Natural killer cell treated with Interleukin-12 subunit alpha and Interleukin-12 subunit beta and Interleukin-15 and Interleukin-18, amount 100 ng/mL, for 72 hours (primary cell): ENCODE measurements at places on chromosomes 16 and 17.

DNA sequence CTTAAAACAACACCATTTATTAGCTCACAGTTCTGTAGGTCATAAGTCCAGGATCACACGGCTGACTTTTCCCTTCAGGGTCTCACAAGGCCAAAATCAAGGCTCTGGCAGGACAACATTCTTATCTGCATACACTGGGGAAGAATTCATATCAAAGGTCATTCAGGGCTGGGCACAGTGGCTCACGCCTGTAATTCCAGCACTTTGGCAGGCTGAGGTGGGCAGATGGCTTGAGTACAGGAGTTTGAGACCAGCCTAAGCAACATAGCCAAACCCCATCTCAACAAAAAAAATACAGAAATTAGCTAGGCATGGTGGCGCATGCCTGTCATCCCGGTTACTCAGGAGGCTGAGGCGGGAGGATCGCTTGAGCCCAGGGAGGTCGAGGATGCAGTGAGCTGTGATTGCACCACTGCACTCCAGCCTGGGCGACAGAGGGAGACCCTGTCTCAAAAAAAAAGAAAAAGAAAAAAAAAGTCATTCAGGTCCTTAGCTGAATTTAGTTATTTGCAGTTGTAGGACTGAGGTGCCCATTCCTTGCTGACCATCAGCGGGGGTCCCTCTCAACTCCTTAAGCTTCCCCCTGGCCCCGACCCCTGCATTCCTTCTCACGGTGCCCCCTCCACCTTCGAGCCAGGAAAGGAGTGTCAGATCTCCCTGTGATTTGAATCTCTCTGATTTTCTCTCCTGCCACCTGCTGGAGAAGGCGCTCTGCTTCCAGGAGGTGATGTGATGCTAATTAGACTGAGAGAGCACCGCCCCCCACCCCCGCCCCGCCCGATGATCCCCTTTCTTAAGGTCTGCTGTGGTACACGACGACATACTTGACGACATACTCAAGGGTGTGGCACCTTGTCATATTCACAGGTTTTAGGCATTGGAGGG is 91.8 kb upstream of the CLEC18A start:
- DNase-seq = no peak

- DNase-seq = no peak
Measured at GRCh38 chr17:3802461-3803307, 1.7 kb upstream of the ITGAE start.

GRCh38 chr17:20315311-20315710 is 152.0 kb downstream of the LGALS9B start:
- no peak for DNase-seq

DNA sequence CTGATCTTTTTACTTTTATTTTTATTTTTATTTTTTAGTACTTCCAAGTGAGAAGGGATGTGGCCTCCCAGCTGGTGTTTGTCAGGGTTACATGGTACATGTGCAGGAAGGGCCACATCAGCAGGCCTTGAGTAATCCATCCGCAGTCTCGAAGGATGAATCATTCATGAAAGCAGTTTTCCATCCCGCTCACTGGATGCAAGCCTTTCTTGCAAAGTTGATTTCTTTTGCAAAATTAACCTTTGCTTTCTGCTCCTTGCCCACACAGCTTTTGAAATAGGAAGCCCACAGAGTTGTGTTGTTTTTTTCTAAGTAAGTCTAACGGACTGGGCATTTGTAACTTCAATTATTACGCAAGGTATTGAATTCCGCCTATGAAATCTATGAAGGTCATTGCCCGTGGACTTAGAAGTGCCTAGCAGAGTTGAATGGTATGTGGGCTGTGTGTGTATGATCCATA is 157.4 kb downstream of the PRKCA start:
- DNase-seq = no peak

DNA sequence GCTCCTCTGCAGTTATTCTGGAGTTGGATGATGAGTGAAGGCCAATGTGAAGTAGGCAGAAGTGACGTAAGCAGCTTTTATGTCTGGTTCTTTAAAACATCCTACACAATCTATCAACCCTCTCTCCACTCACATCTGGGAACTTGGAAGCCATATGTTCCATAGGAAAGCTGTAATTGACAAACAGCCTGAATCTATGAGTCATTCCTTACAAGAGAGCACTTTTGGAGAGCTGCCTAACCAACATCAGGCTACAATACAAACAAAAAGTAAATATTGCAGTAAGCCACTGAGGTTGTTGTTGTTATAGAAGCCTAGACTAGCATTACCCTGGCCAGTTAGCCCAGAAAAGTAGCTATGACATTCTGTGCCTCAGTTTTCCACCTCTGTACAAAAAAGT is 5.9 kb downstream of the CCL7 start:
- DNase-seq = no peak

GRCh38 chr16:30787613-30788378 is 791 bp upstream of the ZNF629 start:
- no peak for DNase-seq

GRCh38 chr17:914561-914960 is 65.0 kb downstream of the NXN start:
- no peak for DNase-seq

DNA sequence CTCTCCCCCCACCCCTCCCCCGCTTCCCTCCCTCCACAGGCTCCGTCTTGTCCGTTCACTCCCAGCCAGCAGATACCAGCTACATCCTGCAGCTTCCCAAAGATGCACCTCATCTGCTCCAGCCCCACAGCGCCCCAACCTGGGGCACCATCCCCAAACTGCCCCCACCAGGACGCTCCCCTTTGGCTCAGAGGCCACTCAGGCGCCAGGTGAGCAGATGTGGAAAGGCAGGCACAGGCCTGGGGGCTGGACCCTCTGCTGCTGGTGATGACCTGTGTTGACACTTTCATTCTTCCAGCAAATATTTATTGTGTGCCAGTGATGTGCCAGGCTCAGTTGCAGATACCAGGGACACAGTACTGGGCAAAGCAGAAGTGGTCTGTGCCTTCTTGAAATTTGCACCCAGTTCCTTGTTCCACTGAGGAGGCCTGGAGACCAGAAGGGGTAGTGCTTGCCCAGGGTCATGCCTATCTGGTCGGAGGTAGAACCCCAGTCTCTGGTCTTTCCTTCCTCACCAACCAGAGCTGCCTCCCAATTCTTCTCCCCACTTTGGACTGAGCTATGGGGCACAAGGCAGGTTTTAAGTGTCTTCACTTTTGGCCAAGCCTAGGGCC is 10.3 kb upstream of the ABCC3 start:
- DNase-seq = no peak

DNA sequence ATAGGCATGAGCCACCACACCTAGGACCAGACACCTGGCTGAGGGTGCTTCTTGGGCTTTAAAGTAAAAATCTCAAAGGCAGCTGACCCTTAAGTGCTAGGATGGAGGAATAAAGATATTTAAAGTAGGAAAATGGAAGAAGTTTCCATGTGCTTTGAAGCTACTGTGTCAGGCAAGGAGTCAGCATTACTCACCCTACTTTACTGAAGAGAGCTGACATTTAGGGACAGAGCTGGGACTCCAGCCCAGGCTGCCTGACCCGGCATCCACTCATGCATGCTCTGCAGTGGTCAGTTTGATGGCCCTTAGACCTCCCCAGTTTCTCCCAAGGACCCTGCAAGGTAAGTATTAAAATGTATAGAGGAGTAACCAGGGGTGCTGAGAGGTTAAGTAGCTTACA is 124.7 kb upstream of the PLCG2 start:
- no peak for DNase-seq

- DNase-seq = no peak
Measured at GRCh38 chr16:60110531-60110930, 1376.4 kb upstream of the GOT2 start.

DNA sequence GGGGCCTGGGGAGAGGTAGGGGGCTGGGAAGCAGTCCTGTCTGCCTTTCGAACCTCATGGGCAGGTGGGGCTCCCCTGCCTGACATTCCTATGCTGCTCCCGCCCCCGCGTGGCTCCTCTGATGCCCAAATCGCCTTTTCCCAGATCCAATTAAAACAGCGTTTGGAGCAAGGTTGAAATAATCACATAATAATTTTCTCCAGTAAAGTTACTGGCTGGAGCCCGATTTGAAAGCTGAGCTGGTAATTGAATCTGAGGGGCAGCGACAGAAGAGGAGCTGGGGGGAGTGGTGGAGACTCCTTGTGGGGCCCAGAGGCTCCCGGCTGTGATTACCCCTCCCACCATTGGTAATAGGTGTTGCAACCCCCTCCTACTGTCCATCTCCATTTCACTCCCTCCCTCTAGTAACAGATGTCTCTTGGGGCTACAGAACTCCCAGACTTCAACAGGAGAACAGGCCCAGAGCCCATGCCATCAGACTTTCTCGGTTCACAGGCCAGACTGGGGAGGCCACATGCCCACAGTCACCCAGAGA is 38.9 kb upstream of the C1QL1 start:
- no peak for DNase-seq

DNA sequence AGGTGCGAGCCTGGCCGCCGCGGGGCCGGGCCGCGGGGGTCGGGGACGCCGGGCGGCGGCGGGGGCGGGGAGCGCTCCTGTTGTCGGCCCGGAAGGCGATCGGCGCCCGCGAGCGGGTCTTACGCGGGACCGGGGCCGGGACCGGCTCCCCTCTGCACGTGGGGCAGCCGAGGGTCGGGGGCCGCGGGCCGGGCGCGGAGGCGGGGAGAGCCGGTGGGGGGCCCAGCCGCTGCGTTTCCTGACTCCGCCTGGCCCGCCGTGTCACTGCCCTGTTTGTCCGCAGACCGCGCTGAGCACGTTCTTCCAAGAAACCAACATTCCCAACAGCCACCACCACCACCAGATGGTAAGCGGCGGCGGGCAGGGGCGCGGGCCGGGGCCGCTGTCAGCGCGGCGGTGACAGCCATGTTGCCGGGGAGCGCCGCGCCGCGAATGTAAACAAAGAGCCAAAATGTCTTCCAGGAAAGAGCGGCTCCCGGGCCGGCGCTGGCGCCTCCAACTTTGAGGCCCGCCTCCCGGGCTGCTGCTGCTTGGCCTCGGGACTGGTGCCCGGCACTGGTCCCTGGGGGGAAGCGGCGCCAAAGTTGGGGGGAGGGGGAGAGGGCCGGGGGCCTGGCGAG is 586 bp downstream of the UBALD2 start:
- DNase-seq = no peak

DNA sequence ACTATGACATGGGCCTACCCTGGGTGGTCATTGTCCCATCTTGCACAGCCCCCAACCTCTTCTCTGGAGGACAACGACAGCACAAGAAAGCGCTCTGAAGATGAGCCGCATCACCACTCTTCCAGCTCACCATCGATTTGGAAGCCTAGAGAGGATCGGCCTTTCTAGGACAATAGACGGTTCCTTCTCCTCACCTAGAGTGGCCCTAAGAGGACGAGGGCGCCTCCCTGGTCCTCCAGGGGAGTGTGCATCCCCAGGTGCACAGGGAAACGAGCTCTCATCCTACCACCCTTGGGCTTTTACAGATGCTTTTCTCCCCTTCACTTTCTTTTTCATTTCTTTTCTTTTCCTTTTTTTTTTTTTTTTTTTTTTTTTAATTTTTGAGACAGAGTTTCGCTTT is 20.3 kb upstream of the SLC52A1 start:
- DNase-seq = no peak

- DNase-seq = no peak
Measured at GRCh38 chr17:18975597-18975996, 23.6 kb downstream of the SLC5A10 start.

- peak; percentile 49 for DNase-seq
Measured at GRCh38 chr17:65495122-65496055, 66.1 kb downstream of the AXIN2 start.

- DNase-seq = no peak
Measured at GRCh38 chr17:80106751-80107150, 5.4 kb downstream of the GAA start.

GRCh38 chr17:42132941-42133340 is 10.3 kb downstream of the HSPB9 start:
- no peak for DNase-seq

DNA sequence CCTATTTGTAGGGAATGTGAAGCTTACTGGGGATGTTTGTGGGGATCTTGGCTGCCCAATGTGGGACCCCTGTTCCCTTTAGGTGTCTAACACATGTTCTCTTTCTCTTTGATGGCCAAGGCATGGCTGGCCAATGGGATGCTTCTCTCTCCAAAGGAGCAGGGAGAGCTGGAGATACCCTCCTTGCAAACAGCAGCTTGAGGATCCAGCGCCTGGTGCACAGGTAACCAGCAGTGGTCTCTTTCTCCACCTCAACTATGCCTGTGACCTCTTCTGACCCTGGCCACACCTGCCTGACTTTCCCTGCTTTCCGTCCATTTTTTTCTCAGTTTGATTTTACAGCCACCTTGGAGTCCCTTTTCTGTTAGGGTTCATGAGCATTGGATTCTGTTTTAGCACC is 16.8 kb upstream of the NKD1 start:
- DNase-seq = no peak

- no peak for DNase-seq
Measured at GRCh38 chr16:86550281-86550680, 4.8 kb downstream of the MTHFSD start.

- DNase-seq = no peak
Measured at GRCh38 chr16:66309-67182, 5.9 kb downstream of the RHBDF1 start.
